T follicular helper cell (primary cell): ENCODE measurements at places on chromosomes 2 and 18.

GRCh38 chr2:239583171-239583878 lies 182.5 kb upstream of the HDAC4 start:
- no peak for DNase-seq

DNA sequence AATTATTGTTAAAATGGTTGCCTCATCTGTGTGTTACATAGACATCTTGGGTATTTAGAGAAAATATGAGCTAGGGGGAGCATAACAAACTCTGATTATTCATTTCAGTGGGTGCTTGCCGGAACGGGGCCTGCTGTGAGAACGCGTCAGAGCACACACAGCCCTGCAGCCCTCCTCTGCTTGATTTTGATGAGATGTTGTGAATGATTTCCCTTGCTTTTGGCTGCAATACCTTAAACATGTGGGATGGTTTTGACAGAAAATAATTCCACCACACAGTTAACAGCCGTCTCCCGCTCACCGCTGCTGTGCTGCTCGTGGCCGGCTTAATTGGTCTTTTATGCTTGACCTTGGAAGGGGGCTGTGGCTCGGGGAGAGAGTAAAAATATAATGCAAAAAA lies 49.9 kb upstream of the TXNDC2 start:
- DNase-seq: no peak

DNA sequence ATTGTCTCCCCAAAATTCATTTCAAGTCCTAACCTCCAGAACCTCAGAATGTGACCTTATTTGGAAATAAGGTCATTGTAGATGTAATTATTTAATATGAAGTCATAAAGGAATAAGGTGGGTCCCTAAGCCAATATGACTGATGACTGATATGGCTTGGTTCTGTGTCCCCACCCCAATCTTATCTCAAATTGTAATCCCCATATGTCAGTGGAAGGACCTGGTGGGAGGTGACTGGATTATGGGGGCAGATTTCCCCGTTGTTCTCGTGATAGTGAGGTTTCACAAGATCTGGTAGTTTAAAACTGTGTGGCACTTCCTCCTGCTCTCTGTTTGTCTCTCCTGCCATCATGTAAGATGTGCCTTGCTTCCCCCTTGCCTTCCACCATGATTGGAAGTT lies 43.0 kb upstream of the BCL11A start:
- DNase-seq: no peak

- DNase-seq: no peak
Observed at GRCh38 chr2:86020984-86021383, 84.7 kb downstream of the POLR1A start.

DNA sequence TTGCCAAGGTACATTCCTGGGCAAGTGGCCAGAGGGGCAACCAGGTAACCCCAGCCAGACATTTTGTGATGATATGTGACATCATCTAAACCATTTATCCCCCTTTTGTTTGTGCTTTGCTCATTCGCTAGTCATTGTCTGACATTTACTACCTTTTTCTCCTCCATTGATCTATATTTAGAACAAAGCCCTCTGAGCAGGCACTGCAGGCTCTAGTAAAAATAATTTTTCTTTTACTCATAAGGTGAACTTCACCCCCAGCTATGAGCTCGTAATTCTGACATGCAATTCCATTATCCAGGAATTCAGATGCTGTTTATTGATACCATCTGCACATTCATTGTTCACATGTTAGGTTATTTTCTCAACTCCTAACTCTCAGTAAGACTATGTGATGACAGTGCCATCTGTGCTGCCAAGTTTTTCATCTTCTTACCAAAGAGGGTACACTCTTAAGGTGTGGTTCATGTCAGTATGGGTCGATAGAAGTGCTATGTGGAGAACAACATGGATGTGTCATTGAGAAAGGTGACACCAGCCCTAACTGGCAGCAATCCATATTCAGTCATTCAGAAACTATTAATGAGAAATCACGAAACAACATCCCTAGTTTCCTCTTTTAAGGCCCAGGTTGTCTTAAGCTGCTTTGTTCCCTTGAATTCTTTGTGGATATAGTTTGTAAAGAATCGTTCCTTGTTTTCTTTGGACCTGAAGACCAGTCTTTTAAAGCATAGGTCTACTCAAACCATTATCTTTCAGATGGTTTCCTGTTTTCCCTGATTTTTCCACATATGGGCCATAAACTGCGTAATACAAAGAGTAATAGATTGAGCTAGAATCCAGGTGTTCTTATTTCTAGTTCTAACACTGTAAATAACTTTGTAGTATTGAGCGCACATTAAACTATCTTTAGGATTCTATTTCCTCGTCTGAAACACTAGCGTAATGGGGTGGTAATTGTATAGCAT lies 978.1 kb upstream of the CDH2 start:
- no peak for DNase-seq

GRCh38 chr2:32742376-32742775 lies 114.5 kb downstream of the TTC27 start:
- no peak for DNase-seq

DNA sequence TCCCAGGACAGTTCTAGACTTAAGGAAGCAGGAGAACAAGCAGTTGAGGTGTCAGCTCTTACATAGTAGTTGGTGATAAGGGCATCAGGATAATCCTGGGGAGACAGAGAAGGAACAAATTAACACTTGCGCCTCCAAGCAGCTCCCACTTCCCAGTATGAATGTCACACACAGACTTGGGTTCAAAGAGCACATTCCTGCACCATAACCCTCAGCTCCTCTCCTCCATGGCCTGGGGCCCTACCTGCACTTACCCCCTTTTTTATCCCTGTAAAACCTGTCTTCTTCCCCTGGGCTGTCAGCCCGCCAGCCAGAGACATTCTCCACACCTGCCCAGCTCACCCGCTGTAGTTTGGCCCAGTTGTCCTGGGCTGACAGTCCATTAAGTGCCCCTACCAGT lies 3.9 kb upstream of the UCN start:
- no peak for DNase-seq

DNA sequence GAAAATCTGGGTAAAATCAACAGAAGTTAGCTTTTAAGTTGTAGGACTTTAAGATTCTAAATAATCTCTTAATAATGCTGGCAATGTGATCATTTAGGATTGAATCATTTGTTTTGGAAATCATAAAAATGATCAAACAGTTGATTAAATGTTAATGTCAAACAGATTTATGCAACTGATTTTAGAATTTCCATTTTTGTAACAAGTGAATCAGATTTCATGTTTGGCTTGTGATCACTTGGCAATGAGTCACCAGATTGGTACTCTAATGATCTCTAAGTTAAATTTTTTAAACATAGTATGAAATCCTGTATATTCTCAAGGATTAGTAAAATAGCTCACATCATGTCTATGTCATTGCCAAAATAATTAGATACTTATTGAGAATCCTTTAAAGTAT lies 50.1 kb upstream of the UNC80 start:
- no peak for DNase-seq

GRCh38 chr18:5574843-5575242 lies 31.0 kb upstream of the EPB41L3 start:
- DNase-seq: no peak

DNA sequence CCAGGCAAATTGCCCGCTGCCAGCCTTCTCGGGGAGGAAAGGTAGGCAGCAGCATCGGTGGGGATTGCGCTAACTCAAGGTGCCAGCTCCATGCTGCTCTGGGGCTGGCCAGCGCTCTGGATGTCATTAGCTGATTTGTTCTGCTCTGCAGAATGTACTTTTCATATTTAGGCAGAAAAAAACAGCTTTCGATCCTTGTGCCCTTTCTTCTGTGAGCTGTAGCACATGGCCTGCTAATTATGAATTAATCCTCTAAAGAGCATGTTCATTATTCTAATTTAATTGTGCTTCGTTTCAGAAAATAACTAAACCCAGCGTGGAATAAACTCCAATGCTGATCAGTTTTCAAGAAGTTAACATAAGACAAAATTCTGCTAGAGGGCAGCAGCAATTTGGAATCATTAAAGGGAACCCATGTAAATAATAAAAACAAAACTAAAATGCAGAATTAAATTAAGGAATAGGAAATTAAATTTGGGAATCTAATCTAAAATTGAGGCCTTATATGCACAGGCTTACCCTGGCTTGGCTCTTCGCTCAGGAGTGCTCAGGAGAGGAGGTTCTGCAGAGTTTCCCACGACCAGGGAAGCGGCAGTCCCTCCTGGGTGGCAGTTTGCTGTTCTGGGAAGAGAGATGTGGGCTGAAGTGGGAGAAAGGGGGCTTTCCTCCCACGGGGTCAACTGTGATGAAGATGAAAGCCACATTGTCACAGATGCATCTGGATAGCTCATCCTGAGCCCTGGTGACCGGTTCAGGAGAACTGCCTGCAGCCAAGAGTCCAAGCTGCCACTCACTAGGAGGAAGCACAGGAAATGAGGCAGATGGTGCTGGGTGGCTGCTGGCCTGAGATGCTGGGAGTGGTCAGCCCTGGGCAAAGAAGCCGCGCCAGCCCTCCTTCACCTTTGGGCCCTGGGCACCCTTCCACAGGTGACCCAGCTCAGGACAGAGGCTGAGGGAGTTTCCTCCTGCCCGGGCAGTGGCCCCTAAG lies 93.2 kb upstream of the PKDCC start:
- no peak for DNase-seq
